Hippocampal formation (tissue), 2 donors: ENCODE measurements at places on chromosomes 11 and 22.

GRCh38 chr11:69293819-69294505, at the start of gene MYEOV:
MYEOV (plus strand) TSS chr11:69294155; CDS start chr11:69295355, 1,200 bp downstream.
- DNase-seq: no peak

GRCh38 chr11:47980907-47981621, 705 bp downstream of the PTPRJ start:
- peak; percentile 48 for DNase-seq

GRCh38 chr11:67372321-67372992, 941 bp downstream of the CLCF1 start:
- no peak for DNase-seq

DNA sequence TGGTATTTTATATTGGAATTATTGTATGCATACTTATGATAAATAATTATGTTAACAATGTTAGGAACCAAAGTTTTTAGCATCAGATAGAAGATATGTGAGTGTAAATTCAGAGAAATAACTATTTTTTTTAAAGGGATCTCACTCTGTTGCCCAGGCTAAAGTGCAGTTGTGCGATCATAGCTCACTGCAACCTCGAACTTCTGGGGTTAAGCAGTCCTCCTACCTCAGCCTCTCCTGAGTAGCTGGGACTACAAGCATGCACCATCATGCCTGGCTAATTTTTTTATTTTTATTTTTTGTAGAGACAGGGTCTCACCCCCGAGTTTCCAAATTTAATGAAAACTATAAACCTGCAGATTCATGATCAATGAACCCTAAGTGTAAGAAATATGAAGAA, 33.6 kb upstream of the RCE1 start:
- no peak for DNase-seq

DNA sequence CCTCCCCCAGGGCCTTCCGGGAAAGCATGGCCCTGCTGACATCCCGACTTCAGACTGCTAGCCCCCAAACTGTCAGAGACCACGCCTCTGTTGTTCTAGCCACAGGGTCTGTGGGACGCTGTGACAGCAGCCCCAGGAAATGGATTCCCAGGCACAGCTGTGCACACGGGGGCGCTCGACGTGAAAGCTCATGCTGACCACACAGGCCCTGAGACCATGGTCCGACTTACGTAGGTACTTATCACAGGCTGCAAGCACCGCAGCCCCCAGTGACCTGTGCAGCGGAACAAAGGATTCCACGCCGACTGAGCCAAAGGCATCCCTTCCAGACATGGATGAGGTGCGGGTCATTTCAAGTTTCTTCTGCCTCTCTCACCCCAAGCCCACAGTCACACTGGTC, 150.6 kb downstream of the CTTN start:
- DNase-seq: no peak

GRCh38 chr11:14414470-14415461, 55.8 kb upstream of the RRAS2 start:
- DNase-seq: no peak

- peak; percentile 69 for DNase-seq
Measured at GRCh38 chr11:47980088-47980906, at the start of gene PTPRJ. PTPRJ (plus strand) TSS chr11:47980559; CDS start chr11:47980913, 354 bp downstream.

- no peak for DNase-seq
Measured at GRCh38 chr11:1772270-1773130, 8.8 kb upstream of the CTSD start.

DNA sequence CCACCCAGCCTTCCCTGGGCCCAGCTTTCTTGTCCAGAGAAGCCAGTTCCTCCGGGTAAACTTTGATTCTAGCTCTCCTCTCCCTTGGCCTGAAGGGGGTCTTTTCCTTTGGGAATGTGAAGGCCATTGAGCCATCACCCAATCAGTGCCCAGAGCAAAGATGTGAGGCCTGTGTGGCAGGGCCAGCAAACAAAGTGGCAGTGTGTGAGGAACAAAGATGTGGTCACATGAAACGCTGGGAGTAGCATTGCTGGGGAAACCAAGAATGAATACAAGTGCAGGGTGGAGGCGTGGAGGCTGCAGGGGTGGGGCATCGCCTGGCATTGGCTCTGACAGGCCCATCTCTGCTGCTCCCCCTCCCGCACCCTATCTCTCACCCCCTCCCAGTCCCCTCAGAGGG, 91.9 kb upstream of the BID start:
- DNase-seq: peak; percentile 96

- no peak for DNase-seq
Measured at GRCh38 chr11:64810891-64811272, 531 bp upstream of the MEN1 start.

GRCh38 chr22:26949193-26949592, 291.8 kb downstream of the MIAT start:
- no peak for DNase-seq

DNA sequence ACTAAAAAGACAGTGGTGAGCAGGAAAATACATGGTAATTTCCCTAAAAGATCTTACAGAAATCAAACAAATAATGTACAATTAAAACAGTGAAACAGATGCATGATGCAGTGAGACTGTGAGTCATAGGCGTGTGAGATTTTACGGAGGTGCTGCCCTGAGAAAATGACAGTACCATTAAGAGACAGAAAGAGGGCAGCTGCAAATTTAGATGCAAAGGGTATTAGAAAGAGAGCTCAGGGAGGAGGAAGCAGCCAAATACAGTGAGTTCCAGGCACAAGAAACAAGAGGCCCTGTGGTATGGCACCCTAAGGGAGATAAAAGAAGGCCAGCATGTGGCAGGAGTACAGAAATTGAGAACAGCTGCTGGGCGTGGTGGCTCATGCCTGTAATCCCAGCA, 88.5 kb upstream of the FIBIN start:
- peak; percentile 13 for DNase-seq

GRCh38 chr22:36746375-36746970, 29.4 kb downstream of the IFT27 start:
- DNase-seq: no peak

DNA sequence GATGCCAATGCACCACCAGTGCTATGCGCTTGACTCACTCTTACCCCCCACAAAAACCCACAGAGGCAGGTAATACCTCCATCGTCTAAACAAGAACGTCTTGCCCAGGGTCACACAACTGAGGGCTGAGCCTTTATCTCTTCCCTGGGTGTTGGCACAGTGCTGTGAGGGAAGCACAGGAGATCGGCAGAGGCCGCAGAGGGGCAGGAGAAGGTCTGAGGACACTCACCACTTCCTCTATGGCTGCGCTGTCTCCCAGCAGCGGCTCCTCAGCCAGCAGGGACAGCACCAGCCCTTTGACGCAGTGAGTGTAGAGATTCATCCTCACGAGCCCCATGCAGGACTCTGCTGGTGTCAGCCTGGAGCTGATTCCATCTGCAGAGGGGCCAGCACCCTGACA, 19.9 kb downstream of the HPS4 start:
- no peak for DNase-seq

GRCh38 chr11:111167666-111168065, 77.9 kb upstream of the POU2AF2 start:
- no peak for DNase-seq

DNA sequence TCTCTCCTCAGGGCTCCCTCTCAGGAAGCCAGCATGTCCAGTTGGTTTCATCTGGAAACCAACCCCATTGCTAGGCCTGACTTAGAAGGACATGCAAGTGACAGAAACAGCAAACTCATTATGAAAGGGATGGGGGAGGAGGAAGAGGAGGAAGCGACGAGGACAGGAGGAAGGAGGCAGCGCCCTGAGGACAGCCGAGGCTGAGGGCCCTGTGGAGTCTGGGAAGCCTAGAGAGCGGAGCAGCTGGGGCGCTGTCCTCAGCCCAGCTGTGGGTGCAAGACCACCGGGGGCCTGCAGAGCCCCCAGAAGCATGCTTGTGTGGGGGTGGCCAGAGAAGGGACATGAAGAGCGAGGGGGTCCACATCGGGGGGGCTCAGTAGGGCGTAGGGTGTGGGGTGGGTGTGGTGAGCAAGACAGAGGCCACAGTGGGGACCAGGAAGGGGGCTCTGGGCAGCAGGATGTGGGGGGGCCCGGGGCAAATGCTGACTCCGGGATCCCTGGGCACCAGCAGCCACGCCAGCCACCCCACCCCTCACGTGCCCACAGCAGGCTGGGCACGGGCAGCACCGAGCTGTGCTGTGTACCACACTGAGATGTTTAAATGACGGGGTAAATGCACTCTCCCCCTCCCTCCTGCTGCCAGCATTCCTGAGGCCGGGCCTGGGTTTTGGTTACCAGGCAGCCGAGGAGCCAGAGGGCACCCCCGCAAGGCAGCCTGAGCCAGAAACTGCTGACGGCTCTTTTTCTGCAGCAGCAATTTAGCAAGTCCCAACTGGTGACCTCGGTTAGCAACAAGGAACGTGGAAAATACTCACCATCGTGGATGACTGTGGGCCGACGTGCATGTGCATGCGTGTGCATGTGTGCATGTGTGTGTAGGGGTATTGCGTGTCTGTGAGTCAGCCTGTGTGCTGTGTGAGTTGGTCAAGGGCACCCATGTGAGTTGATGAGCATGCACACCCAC, 82.7 kb upstream of the LINC01488 start:
- no peak for DNase-seq

DNA sequence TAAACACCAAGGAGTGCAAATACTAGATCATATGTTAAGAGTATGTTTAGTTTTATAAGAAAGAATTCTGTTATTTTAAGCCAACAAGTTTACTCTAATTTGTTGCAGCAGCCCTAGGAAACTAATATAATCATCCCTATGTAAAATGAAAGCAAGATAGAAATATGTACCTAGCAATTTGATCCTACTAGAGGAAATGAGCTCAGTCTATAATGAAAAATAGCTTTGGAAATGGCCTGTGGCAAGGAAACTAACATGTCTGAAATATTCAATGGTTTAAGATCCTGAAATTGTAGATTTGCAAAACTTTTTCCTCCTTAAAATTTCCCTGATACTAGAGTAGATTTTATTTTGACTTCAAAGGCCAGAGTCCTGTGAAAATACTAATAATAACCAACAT, 112.7 kb upstream of the SLC5A12 start:
- DNase-seq: no peak

GRCh38 chr11:20483931-20484330, 96.4 kb downstream of the PRMT3 start:
- no peak for DNase-seq

- no peak for DNase-seq
Measured at GRCh38 chr22:27135031-27135981, 477.9 kb downstream of the MIAT start.

DNA sequence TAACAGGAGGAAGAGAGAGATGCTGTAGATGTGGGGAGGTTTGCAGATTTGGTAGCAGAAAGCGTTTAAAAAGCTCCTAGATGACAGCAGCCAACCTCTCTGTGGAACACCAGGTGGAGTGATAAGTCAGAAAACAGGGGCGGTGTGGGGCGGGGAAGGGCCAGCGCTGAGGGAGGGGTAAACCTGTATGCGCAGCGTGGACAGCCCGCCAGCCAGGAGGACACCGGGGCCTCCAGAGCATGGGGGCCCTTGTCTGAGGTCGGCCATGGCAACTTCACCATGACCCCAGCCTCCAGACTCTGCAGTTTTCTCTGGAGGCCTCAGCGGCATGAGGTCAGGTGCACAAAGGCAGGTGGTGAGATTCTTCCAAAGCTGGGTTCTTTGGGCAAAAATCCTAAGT, 423.7 kb downstream of the BRD1 start:
- no peak for DNase-seq

DNA sequence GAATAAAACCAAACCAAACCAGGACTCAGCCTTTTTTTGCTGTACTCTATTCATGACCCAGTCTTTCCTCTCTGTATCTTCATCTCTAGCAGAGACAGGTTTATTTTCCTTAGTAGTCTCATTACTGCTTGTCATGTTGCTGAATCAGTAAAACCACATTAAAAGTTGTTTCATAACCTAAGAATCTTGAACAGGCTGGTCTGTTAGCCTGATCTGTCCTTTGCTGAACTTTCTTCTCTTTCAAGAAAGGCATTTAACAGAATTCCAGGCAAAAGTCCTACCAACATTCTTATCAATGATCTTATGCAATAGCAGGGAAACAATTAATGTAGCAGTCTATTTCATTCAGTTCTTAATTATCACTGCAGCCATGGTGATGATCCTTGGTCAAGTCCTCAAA, 197.7 kb downstream of the CASP12 start:
- DNase-seq: no peak

- DNase-seq: no peak
Measured at GRCh38 chr22:49155039-49155769, 672.5 kb downstream of the BRD1 start.
